ENCODE measurements at places on chromosomes 3 and 15.
A peak's percentile ranks its signal among the peaks of the same experiment; 100 is the strongest.

DNA sequence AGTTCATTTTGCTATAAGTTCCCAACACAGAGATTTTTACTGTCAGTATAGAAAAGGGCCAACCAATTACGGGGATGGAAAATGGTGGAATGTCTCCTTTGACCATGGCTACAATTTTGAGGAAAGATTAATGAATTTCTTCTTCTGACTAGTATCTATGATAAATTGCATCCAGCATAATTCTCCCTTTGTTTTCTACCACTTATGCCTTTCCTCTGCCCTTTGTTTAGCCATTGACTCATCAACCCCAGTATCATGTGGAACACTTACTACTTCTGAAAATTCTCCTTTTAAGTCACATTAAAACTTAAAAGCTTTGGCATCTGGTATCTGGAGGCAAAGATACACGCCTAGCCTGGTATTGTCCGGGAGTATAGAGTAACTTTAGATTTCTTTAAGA lies 92.9 kb upstream of the CADPS start:
- DNase-seq, result no peak

DNA sequence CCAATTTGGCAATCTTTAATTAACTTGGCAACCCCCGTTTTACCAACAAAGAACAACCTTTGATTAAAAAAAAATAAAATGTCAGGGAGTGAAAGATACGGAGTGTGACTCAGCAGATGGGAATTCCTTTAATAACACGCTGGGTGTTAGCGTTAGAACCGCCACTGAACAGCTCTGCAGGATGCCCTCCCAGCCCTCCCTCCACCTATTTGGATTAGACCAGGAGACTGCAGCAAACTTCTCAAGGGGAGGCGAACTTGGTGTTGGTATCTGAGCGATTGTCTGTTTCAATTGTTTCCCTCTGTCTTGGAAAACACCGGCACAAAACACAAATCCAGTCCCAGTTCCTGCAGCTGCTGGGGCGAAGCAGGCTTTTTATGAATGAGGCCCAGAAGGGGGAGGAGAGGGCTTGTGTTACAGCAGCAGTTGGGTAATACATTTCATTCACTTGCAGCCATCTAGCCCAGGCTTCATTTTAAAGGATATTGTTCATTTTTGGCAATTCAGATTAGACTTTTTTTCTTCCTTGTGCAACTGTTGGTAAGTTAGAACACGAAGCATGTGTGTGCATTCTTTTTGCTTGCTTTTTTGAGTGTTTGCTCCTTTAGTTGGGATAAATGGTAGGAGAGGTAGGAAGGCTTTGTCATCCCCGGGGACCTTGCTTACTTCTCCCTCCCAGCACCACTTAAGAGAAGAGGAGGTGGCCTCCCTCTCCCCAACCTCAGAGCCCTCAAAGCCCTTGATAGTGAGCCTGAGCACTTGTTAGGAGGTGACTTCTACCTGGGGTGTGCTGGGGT lies 152.3 kb downstream of the IGF1R start:
- DNase-seq, result peak; percentile 96

GRCh38 chr3:81164806-81165205 lies 596.6 kb downstream of the GBE1 start:
- no peak for DNase-seq

DNA sequence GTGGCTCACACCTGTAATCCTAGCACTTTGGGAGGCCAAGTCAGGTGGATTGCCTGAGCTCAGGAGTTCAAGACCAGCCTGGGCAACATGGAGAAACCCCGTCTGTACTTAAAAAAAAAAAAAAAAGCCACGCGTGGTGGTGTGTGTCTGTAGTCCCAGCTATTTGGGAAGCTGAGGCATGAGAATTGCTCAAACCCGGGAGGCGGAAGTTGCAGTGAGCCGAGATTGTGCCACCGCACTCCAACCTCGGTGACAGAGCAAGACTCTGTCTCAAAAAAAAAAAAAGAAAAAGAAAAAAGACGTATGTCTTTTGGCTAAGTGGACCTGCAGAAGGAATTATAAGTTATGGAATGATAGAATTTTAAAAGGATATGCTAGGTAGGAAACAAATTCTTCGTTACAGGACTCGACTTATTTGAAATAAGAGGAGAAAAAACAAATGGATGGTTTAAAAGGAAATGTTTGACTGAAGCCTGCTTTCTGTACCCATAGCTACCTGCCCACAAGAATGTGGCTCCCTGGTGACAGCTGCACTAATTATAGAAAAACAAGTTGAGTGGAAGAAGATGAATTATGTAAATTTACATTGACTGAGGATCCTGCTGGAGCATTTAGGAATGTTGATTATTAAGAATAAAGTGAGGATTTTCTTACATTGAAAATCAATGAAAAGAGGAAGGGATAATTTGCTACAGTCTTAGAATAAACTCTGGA lies 36.0 kb upstream of the SKIL start:
- no peak for DNase-seq

GRCh38 chr3:30281526-30281925 lies 324.9 kb upstream of the TGFBR2 start:
- DNase-seq, result no peak

GRCh38 chr3:192260116-192261010 lies 467.0 kb downstream of the FGF12 start:
- DNase-seq, result no peak

DNA sequence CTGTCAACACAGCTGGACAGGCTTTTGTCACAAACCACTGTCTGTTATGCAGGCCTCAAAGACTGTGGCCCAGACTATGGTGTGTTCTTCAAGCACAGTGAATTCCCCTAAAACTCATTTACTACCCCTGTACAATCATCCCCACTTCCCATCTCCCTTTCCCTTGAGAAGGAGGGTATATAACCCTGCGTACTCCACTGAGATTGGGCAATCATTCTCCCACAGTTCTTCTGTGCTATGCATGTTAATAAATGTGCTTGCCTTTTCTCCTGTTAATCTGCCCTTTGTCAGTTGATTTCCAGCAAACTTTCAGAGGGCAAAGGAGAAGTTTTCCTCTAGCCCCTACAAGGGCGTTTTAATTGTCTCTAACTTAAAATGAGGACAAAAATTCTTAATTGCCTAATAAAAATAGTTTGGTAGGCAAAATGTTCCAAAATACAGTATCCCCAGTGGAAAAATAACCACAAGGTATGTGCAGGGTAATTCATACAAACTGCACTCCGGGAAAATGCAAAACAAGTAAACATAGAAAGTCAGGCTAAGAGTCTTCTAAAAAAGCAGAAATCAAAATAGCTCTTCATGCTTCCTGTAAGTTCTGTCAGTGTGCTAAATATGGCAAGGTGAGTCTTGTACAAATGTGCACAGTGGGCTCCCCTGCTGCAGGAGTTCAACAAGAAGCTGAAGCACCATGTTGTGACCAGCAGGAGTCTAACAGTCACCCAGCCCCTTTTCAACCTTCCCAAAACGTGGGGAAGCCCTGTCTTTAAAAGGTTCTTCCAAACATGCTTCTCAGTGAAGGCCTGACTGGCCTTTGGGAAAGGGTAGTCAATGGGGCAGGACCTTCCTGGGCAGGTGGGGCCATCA lies 10.2 kb downstream of the ATP10A start:
- no peak for DNase-seq

- DNase-seq, result no peak
Measured at GRCh38 chr3:128315313-128315712, 151.4 kb downstream of the DNAJB8 start.

GRCh38 chr15:26395624-26396023 lies 377.2 kb downstream of the GABRB3 start:
- no peak for DNase-seq

GRCh38 chr15:26073430-26074333 lies 210.6 kb upstream of the ATP10A start:
- DNase-seq, result no peak

GRCh38 chr3:55937301-55937700 lies 450.2 kb upstream of the WNT5A start:
- no peak for DNase-seq

GRCh38 chr3:128399221-128399915 lies 67.3 kb downstream of the DNAJB8 start:
- DNase-seq, result no peak

DNA sequence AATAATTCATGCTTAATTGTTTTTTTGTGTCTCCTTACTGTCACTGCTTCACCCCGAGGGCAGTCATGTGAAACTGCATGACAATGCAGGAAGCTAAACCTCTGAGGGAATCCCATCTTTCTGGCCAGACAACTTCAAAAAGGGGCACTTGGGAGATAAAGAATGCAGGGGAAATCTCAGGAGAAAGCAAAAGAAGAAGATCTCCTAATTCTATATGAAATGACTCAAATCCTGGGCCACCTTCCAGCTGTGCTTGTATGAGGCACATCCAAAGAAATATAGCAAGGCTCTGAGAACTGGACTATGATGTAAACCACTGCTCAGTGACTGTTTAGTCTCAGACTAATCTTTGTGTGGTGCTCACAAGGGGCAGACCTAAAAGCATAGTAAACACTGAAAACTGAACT lies 22.6 kb upstream of the UMPS start:
- no peak for DNase-seq

- DNase-seq, result no peak
Measured at GRCh38 chr15:66131831-66132230, 121.7 kb downstream of the MEGF11 start.

- DNase-seq, result no peak
Measured at GRCh38 chr15:57436166-57436565, 59.9 kb downstream of the CGNL1 start.

DNA sequence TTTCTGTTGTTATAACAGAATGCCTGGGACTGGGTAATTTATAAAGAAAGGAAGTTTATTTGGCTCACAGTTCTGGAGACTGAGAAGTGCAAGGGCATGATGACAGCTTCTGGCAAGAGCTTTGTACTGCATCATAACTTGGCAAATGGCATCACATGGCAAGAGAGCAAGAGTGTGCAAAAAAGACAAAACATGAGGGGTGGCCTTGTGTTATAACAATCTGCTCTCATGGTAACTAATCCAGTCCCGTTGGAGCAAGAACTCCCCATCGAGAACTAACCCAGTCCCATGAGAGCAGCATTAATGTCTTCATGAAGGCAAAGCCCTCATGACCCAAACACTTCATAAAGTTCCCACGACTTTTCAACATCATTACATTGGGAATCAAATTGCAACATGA lies 23.2 kb downstream of the SCN11A start:
- no peak for DNase-seq

- DNase-seq, result peak; percentile 57
Measured at GRCh38 chr15:38002883-38003477, 68.5 kb downstream of the TMCO5A start.

GRCh38 chr15:99454941-99455788 lies 110.6 kb upstream of the MEF2A start:
- peak; percentile 98 for DNase-seq

DNA sequence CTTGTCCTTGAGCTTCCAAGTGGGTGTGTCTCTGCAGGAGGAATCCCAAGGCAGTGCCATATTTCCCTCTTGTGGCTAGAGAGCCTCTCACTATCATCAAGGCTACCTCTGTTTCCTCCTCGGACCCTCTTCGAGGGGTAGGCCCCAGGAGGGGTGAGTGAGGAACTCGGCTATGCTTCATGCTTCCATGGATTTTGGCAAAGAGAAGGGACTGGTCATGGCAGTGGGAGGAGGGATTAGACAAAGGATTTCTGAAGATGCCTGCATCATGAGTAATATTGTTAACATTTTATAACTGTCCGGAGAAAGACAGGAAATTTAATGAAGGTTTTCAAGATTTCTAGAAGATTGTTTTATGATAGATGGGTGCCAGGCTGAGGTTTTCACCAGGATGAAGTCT lies 241.5 kb downstream of the CLSTN2 start:
- no peak for DNase-seq

DNA sequence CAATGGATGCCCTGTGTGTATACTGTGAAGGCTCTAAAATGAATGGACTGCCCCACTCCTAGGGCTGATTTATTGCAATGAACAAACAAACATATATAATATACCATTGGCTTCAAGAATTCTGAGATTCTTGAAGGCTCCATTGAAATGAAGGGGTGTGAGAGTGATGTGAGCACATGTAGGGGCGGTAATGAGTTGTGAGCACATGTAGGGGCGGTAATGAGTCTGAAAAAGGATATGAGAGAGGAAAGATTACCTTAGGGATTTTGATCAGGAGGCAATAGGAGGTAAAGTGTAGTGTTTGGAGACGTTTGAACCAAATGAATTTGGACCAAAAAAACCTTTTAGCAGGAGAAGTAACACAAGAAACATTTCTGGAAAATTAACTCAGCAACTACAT lies 3.7 kb downstream of the FAM162A start:
- DNase-seq, result no peak

GRCh38 chr3:186821429-186822387 lies 15.4 kb upstream of the RFC4 start:
- peak; percentile 63 for DNase-seq

GRCh38 chr3:183434992-183435391 lies 6.6 kb upstream of the MCF2L2 start:
- no peak for DNase-seq

DNA sequence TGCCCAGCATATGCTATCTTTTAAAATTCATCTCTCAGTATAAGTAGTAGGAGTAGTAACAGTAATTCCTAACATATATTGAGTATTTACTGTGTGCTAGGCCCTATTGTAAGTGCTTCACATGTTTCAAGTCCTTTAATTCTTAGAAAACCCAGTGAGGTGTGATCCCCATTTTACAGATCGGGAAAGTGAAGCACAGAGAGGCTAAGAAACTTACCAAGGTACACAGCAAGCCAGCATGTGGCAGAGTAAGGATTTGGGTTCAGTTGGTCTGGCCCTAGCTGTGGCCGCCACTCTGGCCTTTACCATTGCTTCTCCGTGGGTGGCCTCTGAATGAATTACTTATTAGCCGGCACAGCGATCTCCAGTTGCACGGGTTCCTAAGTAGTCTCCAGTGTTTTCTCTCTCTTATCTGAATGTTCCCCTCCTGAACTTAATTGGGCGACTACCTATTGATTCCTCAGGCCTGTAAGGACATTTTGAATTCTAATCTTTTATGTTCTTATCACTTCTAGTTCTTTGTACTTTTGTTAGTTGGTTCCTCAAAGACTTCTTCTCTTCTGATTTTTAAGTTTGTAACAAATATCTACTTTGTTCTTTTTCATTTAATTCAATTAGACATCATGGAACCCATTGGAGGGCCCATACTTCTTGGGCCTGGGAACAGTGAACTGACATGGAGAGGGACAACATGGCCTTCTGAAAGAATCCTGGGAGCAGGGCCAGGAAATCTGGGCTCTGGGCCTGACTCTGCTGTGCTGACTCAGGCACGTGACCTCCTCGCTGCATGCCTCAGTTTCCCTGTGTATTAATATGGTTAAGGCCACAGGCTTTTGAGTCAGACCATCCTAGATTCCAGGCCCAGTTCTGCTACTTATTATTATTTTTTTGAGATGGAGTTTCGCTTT lies 11.6 kb downstream of the CLCN2 start:
- DNase-seq, result no peak

DNA sequence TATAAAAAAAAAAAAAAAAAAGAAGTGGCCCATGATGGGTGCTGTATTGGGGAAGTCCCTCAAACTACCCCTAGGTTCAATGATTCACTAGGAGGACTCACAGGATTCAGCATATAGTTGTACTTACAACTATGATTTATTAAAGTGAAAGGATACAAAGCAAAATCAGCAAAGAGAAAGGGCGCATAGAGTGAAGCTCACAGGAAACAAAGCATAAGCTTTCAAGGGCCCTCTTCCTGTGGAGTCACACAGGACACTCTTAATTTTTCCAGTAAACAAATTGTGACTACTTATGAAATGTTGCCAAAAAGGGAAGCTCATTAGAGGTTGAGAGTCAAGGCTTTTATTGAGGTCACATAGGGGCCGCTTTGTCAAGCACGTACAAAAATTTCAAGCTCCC lies 153.7 kb upstream of the GAP43 start:
- DNase-seq, result peak; percentile 16

- no peak for DNase-seq
Measured at GRCh38 chr15:30978328-30978727, 13.1 kb downstream of the MTMR10 start.

Measured in dermis microvascular lymphatic vessel endothelial cell (primary cell).